ENCODE measurements at places on chromosomes 13 and 19.

GRCh38 chr13:75404726-75405125 lies 77.2 kb downstream of the TBC1D4 start:
- no peak for DNase-seq

GRCh38 chr13:32164622-32165268 lies 133.2 kb downstream of the FRY start:
- DNase-seq: no peak

- DNase-seq: no peak
Measured at GRCh38 chr13:38951525-38952313, 38.9 kb downstream of the STOML3 start.

GRCh38 chr19:13215572-13216380 lies 65.6 kb downstream of the IER2 start:
- DNase-seq: no peak

DNA sequence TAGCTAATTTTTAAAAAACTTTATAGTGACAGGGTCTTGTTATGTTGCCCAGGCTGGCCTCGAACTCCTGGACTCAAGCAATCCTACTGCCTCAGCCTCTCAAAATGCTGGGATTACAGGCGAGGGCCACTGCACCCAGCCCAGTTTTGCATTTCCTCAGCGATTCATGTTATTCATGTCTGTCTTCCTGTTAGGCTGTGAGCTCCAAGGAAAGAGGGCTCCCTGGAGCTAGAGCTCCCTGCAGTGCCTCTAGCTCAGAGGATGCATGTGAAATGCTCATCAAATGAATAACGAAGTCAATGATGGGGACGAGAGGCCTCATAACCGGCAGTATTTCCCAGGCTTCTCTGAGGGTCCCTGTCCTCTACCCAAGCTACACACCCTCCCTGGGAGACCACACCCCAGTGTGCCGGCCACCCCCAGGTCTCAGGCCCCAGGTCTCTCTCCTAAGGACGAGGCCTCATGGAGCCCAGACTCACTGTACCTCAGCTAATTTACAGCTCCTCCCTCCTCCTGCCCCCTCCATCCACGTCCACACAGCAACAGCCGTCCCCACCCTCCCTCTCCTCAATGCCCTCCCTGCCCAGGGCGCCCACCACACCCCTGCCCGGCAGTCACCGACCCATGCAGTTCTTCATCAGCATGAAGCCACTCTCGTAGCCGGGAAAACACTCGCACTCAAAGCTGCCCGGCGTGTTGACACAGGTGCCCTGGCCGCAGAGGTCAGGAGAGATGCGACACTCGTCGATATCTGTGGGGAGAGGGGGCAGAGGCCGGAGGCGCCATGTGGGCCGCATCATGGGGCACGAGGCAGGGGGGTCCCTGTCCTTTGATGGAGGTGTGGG lies 28.5 kb downstream of the FBN3 start:
- no peak for DNase-seq

- DNase-seq: no peak
Measured at GRCh38 chr13:98155475-98156109, 12.7 kb downstream of the FARP1 start.

GRCh38 chr13:83121896-83122295 lies 760.4 kb downstream of the SLITRK1 start:
- DNase-seq: no peak

DNA sequence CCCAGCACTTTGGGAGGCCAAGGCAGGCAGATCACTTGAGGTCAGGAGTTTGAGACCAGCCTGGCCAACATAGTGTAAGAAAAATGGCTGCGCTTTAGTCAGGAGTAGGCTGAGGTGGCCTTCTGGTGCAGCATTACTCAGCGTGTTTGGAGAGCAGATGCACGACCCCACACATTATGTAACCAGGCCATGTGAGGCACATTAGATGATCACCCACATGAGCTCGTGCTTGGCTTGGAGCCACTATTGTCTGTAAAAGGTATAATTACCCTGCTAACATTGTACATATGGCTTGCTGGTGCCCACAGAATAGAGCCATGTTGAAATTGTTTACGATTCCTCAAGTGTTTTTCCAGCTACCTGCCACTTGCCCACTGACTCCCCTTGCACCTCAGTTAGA lies 24.0 kb upstream of the SCEL start:
- no peak for DNase-seq

- no peak for DNase-seq
Measured at GRCh38 chr13:23506071-23506806, 64.0 kb upstream of the TNFRSF19 start.

DNA sequence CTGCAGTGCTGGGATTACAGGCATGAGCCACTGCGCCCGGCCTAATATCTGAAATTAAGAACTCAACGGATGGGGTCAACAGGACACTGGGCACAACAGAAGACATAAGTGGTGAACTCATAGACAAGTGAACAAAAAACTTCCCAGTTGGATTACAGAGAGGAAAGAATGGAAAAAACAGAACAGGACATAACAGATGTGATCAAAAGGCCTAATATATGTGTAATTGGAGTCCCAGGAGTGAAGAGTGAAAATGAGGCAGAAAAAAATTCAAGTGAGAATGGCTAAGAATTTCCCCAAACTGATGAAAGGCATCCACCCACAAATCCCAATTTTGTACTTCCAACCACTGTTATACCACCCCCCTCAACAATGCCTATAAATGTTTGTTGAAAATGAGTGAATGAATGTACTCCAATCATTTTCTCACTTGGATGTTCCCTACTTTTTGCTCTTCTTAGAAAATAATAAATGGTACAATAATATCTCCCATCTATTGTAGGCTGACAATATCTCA lies 18.3 kb upstream of the ANGPTL8 start:
- DNase-seq: no peak

DNA sequence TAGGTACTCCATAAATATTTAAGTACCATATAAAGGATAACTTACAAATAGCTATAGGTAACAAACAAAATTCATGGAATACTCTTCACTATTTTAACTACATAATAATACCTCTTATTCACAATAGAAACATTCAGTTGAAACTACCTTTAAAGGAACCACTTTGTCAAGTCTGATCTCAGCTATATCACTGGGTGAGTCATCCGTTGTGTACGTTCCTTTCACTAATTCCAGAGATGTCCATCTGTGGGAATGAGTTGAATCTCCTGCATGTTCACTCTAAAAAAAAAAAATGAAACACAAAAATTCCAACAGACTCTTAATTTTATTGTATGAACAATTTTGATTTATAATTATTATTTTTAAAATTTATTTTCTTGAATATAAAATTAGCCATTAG lies 149.4 kb upstream of the FBXL3 start:
- DNase-seq: no peak

DNA sequence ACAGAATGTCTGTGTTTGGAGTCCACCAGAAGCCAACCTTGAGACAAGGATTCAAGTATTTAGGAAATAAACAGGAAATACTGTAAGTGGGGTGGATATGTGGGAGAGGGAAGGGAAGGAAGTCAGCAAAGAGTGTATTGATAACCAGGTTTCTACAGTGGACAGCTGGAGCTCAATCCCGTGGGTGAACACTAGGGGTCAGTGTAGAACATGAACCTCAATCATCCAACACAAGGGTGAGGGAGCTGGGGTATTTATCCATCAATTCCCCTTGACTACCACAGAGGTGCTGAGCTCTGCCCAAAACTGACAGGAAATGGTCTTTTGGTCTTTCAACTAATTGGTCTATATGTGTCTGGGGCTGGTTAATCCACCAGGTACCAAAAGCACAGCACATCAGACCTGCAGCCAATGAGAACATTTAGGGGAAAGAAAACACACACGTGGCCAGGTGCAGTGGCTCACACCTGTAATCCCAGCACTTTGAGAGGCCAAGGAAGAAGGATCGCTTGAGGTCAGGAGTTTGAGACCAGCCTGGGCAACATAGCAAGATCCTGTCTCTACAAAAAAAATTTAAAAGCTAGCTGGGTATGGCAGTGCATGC lies 5.6 kb upstream of the SYDE1 start:
- DNase-seq: no peak

DNA sequence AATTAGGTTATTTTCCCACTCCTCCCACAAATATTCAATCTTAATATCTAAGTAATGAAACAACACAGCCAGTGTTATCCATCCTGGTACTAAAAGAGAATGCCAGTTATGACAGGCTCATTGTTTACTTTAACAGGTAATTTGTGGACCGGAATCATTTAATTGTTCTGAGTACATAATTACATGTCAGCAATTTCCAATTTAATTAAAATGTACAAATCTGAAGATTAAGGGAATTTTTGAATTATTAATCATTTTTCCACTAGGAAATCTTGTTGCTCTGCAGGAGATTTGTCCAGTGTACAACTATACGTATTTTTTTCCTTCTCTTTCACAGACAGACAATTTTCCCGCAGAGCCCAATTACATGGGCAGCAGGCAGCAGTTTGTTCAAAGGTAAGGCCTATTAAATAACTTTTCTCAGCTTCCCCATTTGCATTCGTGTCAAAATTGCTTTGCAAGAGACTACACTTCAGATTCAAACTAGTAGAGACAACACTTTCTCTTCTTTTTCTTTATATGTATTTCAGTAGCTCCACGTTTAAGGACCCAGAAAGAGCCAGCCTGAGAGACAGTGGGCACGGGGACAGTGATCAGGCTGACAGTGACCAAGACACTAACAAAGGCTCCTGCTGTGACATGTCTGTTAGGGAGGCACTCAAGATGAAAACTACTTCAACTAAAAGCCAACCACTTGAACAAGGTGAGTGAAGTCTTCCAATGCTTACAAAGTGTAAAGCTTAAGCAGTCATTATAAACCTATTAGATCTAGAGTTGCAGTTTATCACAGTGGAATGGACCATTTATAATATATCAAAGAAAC lies 34.8 kb downstream of the PCDH17 start:
- DNase-seq: no peak

DNA sequence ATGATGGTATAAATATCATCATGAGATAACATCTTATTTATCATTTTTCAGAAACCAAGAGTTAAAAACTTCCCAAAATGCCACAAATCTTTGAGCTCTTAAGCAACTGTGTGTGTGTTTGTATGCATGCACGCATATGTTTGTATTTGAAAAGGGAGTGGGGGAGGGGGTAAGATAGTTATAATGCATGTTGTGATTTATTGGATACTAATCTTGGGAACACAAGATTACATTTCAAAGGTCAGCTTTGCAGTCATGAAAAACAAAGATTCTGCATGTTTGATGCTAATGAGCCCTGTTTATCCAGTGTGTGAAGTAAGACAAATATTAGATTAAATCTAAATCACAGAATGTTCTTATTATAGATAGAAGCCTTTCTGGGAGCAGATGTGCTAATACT lies 355.9 kb downstream of the DCT start:
- no peak for DNase-seq

DNA sequence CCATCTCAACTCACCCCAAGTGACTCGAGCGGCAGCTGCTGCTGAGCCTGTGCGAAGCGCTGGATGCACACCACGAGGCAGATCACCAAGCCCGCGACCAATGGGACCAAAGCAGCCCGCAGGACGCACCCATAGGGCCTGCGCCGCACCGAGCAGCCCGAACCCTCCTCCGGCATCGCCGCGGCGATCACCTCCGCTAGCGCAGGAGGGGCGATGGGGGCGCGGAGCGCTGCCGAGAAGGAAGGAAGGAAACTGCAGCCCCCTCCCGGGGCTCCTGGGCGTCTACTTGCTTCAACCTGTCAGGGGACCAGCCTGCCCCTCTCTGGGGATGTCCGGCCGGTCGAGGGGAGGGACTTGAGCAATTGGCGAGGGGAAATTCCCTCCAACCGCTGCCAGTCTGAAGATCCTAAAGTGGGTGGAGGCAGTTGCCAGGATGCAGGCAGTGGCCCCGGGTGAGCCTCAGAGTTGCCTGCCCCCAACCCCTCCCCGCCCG lies at the start of gene CD70:
CD70 (minus strand) TSS at position 324 of the 493 bp plus-strand sequence; CDS start at position 176, 148 bp downstream.
- DNase-seq: peak; percentile 59

DNA sequence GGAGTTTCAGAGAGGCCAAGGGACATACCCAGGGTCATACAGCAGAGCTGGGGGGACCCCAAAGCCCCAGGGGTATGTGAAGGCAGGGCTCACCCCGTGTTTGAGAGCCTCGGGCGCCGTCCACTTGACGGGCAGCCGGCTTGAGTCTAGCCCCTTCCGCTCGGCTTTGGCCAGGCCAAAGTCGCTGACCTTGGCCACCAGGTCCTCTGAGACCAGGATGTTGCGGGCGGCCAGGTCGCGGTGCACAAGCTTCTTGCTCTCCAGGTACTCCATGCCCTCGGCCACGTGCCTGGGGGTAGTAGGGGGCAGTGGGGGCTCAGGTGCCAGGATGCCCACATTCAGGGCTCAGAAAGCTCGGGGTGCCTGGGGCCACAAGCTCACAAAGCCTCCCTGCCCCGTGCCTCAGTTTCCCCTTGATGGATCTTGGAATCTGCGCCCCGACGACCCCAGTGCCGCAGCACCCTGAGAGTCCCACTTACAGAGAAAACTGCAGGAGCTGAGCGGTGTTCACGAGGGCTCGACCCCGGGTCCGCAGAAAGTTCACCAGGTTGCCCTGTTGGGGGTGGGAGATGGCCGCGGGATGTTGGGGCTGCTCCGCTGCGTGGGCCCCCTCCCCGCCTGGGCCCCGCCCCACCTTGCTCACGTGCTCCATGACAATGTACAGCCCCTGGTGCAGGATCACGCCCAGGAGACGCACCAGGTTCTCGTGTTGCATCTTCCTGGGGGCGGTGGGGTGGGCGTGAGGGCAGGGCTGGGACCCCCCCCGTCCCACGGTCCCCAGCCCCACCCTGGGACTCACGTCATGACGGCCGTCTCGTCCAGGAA lies 7.1 kb downstream of the MATK start:
- no peak for DNase-seq

GRCh38 chr19:42634409-42635232 lies 39.9 kb upstream of the CEACAM8 start:
- no peak for DNase-seq

DNA sequence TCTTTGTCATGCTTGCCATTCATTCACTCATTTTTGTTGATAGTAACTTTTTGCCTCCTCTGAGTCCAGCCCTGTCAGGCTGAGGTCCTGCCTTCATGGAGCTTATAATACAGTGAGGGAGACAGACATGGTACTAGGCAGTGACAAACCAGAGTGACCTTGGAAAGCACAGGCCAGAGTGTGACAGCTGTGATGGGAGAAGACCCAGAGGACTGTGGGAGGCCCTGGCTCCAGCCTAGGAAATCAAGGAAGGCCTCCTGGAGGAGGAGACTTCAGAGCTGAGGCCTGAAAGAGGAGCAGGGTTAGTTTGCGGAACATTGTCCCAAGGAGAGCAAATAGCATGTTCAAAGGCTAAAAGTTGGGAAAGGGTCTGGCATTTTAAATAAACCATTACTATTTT lies 20.5 kb downstream of the PAK4 start:
- no peak for DNase-seq
